Ascending aorta (tissue), 2 donors: ENCODE measurements at places on chromosomes 3 and 15.
A peak's percentile ranks its signal among the peaks of the same experiment; 100 is the strongest.

- H3K36me3 ChIP-seq, result peaks cover 6% of the 10 kb centered on the region
- DNase-seq, result no peak
- peak overlapping the region; percentile 42 for H3K27ac ChIP-seq
- no peaks in the 10 kb centered on the region for H3K27me3 ChIP-seq
- H3K4me1 ChIP-seq, result peaks cover 28% of the 10 kb centered on the region
These were observed 1.4 kb downstream of the NDUFB4 start for GRCh38 chr3:120597445-120598049.

DNA sequence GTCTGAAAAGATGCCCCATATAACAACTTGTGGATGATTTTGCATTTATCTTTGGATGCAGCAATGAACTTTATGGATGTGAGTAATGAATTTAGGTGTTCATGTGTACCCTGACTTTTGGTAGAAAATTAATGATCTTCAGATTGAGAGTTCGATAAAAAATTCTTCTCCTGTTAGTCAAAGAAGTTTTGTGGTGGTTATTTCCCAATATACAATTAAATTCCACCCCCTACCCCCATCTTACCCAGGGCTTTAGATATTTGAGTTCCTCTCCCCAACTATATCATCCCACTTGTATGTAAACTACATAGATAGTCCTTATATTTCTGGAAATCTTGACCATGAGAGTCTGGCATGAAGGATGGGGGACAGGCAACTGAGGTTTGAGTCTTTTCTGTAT is 126.1 kb upstream of the ALDH1A3 start:
- no peaks in the 10 kb centered on the region for H3K27me3 ChIP-seq
- no peak for DNase-seq
- no peaks in the 10 kb centered on the region for H3K4me1 ChIP-seq
- no peaks in the 10 kb centered on the region for H3K36me3 ChIP-seq

DNA sequence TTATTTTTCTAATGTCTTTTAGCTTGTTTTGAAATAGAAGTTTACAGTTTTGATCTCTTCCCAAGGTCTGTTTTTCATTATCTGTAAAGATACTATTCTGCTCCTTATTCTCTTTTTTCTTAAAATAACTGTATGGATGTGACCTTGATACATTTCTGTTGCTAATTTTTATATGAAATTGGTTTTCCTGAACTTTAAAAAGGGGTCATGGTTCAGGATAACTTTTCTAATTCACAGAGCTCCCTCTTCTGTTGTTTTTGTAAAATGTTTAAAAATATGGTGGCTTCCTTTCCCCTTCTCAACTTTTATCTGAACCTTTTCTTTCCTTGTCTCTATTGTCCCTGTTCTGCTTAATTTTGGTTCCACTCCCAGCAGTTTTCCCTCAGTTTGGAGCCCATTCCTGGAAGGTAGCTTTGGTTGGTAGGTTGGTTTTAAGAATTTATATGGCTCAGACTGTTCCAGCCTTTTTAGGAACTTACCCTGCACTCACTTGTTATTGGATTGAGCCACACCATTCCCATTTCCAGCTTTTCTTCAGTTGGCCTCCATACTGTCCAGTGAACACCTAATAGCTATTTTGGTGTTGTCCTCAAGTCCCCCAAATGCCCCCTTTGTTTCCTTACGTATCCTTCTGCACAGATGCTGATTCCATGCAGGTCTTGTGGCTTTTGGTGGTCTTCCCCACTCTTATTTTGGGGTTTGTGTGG is 70.3 kb downstream of the SLMAP start:
- H3K27ac ChIP-seq, result no peak overlapping the region
- DNase-seq, result no peak
- peaks cover 13% of the 10 kb centered on the region for H3K4me1 ChIP-seq
- H3K4me3 ChIP-seq, result no peak overlapping the region

GRCh38 chr15:88954431-88955277 is 41.5 kb upstream of the MFGE8 start:
- peak overlapping the region; percentile 95 for H3K27ac ChIP-seq
- H3K4me3 ChIP-seq, result no peak overlapping the region
- peak; percentile 65 for DNase-seq
- H3K4me1 ChIP-seq, result no peaks in the 10 kb centered on the region

GRCh38 chr3:11619946-11620652 is 23.6 kb downstream of the VGLL4 start:
- H3K4me3 ChIP-seq, result no peak overlapping the region
- no peak overlapping the region for H3K27ac ChIP-seq
- H3K27me3 ChIP-seq, result no peaks in the 10 kb centered on the region
- DNase-seq, result no peak
- peaks cover 43% of the 10 kb centered on the region for H3K4me1 ChIP-seq

DNA sequence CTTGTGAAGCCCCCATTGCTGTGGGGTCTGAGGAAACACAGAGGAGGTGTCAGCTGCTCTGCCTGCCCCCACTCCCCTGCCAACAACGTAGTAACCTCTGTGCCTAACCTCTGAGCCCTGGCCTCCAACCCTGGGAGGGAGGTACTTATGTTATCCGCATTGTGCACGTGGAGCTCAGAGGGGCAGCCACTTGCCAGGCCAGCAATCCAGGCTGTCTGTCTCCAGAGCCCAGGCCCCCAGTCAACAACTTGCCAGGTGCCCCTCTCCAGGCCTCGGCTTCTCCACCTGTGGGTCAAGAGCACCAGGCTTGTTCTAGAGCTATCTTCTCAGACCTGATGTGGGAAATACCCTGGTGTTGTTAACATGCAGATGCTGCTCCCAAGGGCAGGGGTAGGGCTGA is 2.7 kb downstream of the TPRA1 start:
- H3K27me3 ChIP-seq, result no peaks in the 10 kb centered on the region
- no peak overlapping the region for H3K4me3 ChIP-seq
- H3K27ac ChIP-seq, result no peak overlapping the region
- no peaks in the 10 kb centered on the region for H3K36me3 ChIP-seq

DNA sequence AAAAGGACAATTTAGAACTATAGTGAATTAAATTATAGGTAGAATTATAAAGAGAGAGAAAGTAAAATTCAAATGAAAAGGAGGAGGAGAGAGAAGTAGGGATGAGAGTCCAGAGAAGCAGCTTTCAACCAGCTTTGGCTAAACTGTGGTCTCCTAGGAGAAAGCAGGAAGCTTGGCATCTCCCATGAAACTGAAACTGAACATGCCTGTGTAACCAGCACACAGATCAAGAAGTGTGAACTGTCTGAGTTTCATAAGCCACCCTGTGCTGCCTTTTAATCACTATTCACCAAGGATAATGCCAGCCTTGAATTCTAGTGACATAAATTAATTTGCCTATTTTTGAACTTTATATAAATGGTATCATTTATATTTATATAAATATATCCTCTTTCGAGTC is 128.5 kb downstream of the MYRIP start:
- no peaks in the 10 kb centered on the region for H3K36me3 ChIP-seq
- no peaks in the 10 kb centered on the region for H3K27me3 ChIP-seq
- no peak overlapping the region for H3K4me3 ChIP-seq
- no peak for DNase-seq

DNA sequence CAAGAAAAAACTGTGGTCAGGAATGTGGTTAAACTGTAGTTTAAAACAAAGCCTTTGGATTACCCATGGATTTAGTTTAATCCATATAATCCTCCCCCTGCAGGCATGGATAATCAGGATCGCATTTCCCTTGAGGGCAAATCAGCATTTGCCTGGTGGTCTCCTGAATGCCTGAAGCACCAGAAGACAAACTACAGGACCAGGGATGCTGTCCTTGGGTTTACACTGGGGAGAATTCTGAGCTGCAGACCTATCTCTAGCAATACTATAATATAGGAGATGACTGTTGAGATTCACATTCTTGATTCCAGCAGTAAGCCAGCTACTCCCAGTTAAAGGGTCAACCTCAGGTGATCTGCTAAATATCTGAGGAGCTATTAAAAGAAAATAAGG is 10.6 kb downstream of the PIK3CB start:
- H3K27me3 ChIP-seq, result no peaks in the 10 kb centered on the region
- no peak overlapping the region for H3K27ac ChIP-seq
- DNase-seq, result no peak
- no peaks in the 10 kb centered on the region for H3K4me1 ChIP-seq
- H3K4me3 ChIP-seq, result no peak overlapping the region
- H3K36me3 ChIP-seq, result no peaks in the 10 kb centered on the region

- no peak overlapping the region for H3K4me3 ChIP-seq
- no peak for DNase-seq
- H3K4me1 ChIP-seq, result no peaks in the 10 kb centered on the region
- H3K27me3 ChIP-seq, result no peaks in the 10 kb centered on the region
- H3K27ac ChIP-seq, result no peak overlapping the region
- H3K36me3 ChIP-seq, result no peaks in the 10 kb centered on the region
These were observed 8.7 kb downstream of the SPSB4 start for GRCh38 chr3:141059816-141060215.

DNA sequence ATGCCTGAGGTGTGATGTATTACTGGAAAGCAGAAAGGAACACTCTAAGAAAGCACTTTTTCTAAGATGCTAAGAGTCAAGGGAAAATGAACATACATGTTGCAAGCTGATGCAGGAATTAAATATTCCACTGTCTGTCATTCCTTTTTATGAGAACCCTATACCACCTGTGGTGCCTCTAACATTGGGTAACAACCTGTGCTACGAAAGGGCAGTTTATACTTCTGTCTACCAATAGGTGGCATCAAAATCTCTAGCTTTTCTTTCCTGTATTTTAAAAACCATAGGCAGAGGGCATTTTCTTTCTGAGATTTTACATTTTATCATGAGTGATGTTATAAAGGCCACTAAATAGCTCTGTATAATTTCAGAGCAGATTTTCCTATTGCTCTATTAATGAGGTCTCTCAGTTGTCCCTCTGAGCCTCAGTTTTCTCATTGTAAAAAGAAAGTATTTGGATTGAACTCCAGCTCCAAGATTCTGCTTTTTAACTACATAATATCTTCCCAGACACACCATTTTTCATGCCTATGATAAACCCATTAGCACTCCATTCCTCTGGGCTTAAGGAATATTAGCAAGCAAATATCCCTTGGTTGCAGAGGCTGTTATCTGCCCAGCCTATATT is 3.5 kb upstream of the CPNE4 start:
- no peak overlapping the region for H3K4me3 ChIP-seq
- peaks cover 6% of the 10 kb centered on the region for H3K4me1 ChIP-seq
- no peaks in the 10 kb centered on the region for H3K36me3 ChIP-seq

- DNase-seq, result peak; percentile 50
- H3K27ac ChIP-seq, result no peak overlapping the region
- no peaks in the 10 kb centered on the region for H3K36me3 ChIP-seq
- H3K4me3 ChIP-seq, result no peak overlapping the region
These were observed 45.2 kb downstream of the SCN5A start for GRCh38 chr3:38604246-38604645.

DNA sequence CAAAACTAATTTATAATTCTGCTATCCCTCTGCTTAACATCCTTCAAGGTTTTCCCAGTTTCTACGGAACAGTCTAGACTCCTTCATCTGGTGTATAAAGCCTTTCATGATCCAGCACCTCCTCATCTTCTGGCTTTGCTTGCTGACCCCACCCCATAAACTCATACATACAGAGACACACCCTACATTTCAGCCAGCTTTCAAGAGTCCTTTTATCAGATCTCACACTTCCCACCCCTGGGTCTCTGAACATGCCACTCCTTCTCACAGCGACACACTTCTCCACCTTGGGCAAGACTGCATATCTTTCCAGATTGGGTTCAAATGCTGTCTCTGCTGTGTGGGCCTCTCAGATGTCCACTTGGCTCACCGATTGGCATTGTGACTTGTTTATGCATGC is 166.8 kb upstream of the LPP start:
- H3K4me3 ChIP-seq, result no peak overlapping the region
- no peak overlapping the region for H3K27ac ChIP-seq
- DNase-seq, result no peak
- no peaks in the 10 kb centered on the region for H3K36me3 ChIP-seq
- no peaks in the 10 kb centered on the region for H3K4me1 ChIP-seq

DNA sequence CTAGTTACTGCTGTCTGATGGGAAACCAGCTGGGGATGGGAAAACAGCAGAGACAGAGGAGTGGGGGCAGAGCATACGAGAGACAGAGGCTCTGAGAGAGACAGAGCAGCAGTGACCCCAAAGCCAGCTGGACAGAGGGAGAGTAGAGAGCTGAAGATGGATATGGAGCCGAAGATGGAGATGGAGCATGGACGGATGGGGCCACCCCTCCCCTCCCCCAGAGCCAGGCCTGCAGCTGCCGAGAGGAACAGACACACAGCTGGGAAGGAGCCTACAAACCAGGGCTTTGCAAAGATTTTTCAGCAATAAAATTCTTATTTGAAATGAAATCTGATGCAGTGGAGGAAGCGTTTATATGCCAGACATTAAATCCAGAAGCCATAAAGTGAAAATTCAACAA is 167.6 kb upstream of the LINGO1 start:
- H3K27me3 ChIP-seq, result no peaks in the 10 kb centered on the region
- H3K27ac ChIP-seq, result no peak overlapping the region
- H3K4me1 ChIP-seq, result no peaks in the 10 kb centered on the region

GRCh38 chr3:172268425-172268824 is 179.8 kb downstream of the GHSR start:
- DNase-seq, result no peak
- no peaks in the 10 kb centered on the region for H3K4me1 ChIP-seq

- H3K4me1 ChIP-seq, result no peaks in the 10 kb centered on the region
- DNase-seq, result no peak
- H3K4me3 ChIP-seq, result no peak overlapping the region
- no peaks in the 10 kb centered on the region for H3K36me3 ChIP-seq
- H3K27me3 ChIP-seq, result no peaks in the 10 kb centered on the region
- no peak overlapping the region for H3K27ac ChIP-seq
These were observed 548.1 kb upstream of the LMCD1 start for GRCh38 chr3:7953449-7954014.

GRCh38 chr3:46468753-46469600 is 4.3 kb upstream of the LTF start:
- no peak for DNase-seq
- H3K4me1 ChIP-seq, result no peaks in the 10 kb centered on the region
- no peak overlapping the region for H3K27ac ChIP-seq
- H3K36me3 ChIP-seq, result no peaks in the 10 kb centered on the region

- no peaks in the 10 kb centered on the region for H3K27me3 ChIP-seq
- DNase-seq, result no peak
- no peaks in the 10 kb centered on the region for H3K4me1 ChIP-seq
- no peak overlapping the region for H3K4me3 ChIP-seq
- H3K36me3 ChIP-seq, result no peaks in the 10 kb centered on the region
- H3K27ac ChIP-seq, result no peak overlapping the region
These were observed 182.1 kb downstream of the CLSTN2 start for GRCh38 chr3:140117096-140117526.
